SJCRH30 (cell line): ENCODE measurements at places on chromosomes 5 and 9.

GRCh38 chr9:33285502-33285901 is 4.8 kb upstream of the NFX1 start:
- DNase-seq, result no peak

DNA sequence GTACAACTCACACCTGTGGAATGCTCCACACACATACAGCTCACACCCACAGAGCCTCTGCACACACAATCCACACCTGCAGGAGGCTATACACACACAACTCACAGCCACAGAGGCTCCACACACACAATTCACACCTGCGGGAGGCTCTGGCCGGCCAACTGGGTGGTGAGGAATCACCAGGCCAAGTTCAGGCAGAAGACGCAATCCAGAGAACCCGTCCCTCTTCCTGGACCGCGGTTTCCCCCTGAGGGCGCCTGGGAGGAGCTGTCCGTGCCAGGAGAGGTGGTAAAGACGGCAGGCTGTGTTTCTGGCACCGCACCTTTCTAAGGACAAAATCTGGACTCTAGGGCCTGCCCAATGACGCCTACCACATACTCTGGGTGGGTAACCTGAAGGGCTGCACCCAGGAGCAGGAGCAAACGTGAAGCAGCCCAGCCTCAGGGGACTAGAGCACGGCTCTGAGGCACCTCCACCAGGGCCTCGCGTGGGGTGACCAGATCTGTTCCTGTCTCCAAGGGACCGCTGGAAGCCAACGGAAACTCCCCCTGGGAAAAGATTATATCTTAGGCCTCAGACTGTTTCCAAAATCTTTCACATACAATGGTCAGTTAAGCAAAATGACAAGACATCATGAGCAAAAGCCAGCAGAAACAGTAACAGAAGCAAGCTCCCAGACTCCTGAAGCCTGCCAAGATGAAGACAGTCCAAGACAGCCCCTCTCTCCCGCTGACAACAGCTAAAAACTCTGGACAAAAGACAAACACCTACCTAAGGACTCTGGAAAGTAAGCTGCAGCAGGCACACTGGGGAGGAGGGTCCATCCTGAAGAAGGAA is 16.9 kb downstream of the CAMSAP1 start:
- DNase-seq, result no peak

- DNase-seq, result no peak
Measured at GRCh38 chr5:39200081-39200480, 19.3 kb downstream of the FYB1 start.

DNA sequence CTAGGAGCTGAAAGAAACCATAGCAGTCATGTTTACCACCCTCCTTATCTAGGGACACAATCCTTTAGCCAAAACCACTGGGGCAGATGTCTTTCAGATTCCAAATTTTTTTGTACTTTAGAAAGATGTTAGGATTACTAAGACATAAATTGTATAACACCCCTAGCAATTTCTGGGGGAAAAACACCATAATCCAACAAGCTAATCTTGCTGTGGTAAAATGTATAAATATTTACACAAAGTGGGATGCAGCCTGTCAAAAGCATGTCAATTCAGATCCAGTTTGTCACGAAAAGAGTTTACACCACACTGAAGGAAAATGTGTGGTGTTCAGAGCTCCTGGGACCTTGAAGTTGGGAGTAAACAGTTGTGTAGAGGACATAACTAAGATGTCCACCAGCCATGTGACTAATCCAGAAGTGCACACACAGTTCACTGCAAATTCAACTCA is 274.3 kb downstream of the ADAMTSL1 start:
- no peak for DNase-seq

DNA sequence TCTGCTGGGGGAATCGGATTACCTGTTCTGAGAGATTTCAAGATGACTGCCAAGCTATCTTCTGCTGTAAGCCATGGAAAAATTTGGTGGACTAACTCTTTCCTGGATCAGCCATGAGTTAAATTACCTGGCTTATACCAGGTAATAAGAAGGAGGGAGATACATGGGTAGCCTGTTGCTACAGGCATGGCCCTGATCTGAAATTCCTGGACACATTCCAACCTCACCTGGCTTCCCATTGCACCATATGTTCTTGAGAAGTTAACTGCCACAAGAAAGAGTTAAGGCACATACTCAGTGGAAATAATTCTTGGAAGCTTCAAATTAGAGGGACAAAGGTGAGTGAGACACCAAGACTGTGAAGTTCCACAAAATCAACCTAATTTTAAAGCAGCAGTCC is 371.3 kb downstream of the ACTL7B start:
- no peak for DNase-seq

DNA sequence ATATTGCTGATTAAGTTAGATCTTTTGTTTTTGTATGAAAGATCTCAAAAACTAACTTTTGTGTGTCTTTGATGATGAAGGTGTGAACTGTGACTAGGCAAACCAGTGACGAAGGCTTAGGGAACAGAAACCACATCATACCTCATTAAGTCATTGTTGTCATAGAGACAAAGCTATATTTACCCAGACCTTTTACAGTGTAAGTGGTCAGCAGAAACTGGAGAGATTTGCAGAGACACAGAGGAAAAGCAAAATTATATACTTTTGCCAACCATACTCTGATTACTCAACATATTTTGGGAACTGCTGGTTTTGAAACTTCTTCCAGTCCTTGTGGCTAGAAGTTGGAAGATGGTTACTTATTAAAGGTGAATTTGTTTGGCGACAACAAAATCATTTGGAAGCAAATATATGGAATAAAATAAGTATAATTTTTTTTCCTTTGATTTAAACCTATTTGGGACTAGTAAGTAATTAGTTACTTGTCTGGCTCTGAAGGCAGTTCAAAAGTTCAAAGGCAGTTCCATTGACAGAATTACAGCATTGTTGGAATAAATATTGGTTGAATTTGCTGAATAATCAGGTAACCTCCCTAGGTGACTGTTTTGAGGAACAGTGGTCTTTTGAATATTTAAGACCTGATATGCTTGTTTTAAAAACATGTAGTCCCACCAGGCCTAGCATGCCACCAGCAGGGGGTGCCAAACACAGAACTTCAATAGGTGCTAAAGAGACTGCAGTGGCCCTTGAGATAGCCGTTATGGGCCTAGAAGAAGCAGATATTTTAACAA is 103.8 kb downstream of the RPS23 start:
- DNase-seq, result peak; percentile 74

DNA sequence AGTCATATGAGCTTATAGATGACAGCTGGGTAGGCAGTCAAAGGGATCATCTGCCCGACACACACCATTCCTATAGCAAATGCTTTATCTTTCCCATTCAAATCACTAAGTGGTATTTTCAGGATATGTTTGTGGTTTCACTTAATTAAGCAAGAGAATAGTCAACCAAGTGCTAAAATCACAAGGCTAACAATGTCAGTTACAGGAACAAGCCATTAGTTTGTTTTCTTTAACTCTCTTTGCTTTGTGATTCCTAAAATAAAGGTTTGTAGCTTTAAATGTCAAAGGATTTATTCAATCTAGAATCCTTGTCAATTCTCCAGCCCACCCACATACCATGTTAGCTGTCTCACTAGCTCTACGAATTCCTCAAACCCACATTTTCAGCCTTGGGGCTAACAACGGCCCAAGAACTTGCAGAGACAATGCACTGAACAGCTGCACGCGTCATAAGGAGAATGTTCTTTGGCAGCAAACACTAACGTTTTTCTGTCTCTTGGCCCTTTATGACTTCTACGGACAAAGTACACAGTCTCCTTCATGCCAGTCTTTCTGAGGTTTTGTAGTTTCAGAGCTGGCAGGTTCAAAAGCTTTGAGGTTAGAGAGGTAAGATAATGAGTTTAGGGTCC is 56.6 kb downstream of the ELAVL2 start:
- DNase-seq, result peak; percentile 94

- peak; percentile 19 for DNase-seq
Measured at GRCh38 chr5:65482736-65483545, 1.2 kb upstream of the ADAMTS6 start.

GRCh38 chr5:68431601-68432337 is 216.2 kb downstream of the PIK3R1 start:
- no peak for DNase-seq

GRCh38 chr5:80917631-80918030 is 42.5 kb upstream of the RASGRF2 start:
- no peak for DNase-seq

DNA sequence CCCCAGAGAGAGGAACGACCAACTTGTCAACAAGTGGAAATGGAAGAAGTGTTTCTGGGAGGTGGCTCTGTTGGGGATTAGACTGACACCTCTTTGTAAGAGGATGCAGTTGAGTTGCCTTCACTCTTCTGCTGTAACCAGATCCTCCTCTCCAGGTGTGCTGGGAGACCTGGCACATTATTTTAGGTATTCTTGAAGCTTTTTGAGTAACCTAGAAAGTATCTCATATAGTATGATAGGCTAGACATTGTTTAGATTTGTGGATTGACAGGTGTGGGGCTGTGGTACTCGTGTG is 21.6 kb downstream of the SNX30 start:
- no peak for DNase-seq

- DNase-seq, result no peak
Measured at GRCh38 chr5:5886812-5887486, 464.5 kb downstream of the ICE1 start.

GRCh38 chr9:563200-563599 is 278.3 kb upstream of the DMRT1 start:
- no peak for DNase-seq

- no peak for DNase-seq
Measured at GRCh38 chr5:115873392-115873791, 31.7 kb downstream of the AP3S1 start.

- DNase-seq, result no peak
Measured at GRCh38 chr5:40025586-40025985, 600.8 kb upstream of the DAB2 start.

DNA sequence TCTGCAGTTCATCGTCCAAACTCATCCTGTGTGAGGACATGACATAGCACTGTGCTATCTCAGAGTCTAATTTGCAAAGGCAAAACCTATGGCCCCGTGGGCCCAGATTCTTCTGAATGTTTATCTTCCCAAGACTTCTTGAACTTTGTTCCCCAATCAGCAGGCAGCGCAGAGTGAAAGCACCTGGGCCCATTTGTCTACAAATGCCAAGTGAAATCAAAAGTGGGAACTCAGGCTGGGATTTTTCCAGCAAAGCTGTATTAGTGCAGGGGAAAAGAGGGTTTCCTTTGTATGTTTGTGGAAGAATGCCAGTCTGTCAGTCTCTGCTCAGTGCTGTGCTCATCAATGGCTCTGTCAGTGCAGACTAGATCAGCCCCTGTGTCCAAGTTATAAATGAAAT is 55.8 kb downstream of the FOXD1 start:
- no peak for DNase-seq

DNA sequence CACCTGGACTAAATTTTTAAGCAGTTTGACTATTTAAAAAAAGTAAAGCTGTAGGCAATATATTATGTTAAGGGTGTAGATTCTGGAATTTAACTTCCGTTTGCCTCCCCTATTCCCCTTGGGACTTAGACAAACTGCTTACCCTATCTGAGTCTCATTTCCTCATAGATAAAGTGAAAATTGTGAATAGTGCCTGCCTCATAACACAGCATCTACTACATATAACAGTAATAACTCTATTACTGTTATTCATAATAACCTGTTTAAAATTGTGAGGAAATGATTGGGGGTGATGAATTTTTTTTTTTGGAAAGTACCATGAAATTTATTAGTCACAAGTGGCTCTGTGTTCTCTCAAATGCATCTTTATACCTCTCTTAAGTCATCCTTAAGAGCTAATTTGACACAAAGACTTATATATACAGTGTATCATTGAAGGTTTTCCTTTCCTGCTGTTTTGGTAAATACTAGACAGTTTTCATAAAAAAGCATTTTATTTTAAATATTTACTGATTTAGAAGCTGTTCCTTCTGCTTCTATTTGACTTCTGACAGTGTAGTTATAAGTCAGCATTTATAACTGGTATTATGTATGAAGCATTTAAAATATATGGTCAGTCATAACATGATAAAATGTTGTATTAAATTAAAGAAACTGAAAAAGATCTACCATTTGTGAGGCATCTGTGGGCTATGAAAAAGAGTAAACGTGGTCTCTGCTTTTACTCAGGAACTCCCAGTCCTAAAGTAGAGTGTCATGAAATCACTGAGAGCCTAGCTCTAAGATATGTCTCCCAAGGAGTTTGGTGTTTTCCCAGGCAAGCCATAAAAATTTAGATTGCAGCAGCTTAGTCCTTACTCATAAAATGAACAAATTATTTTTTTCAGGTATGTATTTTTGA is 46.4 kb downstream of the MCCC2 start:
- no peak for DNase-seq

GRCh38 chr9:470552-471194 is 256.0 kb downstream of the DOCK8 start:
- DNase-seq, result no peak

DNA sequence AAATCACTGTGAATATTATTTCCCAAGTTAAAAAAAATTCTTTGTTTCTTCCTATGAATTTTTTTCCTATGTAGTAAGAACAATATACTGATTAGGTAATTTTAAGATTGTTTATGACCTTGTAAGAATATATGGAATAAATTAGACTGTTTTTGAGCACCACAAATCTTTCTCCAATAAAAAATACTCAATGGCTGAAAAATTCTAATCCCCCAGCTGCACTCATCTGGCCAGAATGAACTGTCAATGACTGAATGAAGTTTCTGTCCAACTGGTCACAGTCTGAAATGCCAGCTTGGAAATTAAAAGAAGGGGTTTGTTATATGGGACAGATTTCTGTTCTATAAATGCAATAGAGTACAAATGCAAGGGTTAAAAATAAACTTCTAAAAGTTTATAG is 569.5 kb upstream of the SEMA6A start:
- DNase-seq, result peak; percentile 30

- no peak for DNase-seq
Measured at GRCh38 chr9:23117616-23118015, 671.0 kb downstream of the DMRTA1 start.

DNA sequence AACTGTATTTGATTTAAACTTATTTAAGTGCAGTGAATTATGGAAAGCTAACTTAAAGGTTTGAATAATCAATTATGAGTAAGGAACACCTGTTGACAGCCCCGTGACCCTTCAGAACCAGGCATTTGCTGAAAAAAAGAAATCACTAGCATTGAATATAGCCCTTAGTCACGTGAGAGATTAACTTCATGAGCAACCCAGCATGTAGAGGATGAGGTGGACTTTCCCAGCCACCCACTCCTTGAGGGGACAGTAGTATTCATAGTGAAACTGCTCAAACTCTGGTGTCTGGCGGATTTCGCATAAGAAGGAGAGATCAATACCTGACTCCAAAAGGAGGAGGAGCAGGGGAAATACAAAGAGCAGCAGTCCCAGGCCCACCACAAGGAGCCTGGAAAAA is 184.8 kb upstream of the RASEF start:
- DNase-seq, result no peak
